ENCODE measurements at places on chromosomes 16 and 17.

GRCh38 chr16:48609652-48610029 is 339 bp downstream of the N4BP1 start:
- DNase-seq, result no peak

GRCh38 chr16:89688395-89688794 is 1.9 kb downstream of the CDK10 start:
- DNase-seq, result no peak

GRCh38 chr16:2707368-2708289 is 12.4 kb downstream of the PRSS27 start:
- no peak for DNase-seq

GRCh38 chr16:48681520-48681919 is 71.5 kb upstream of the N4BP1 start:
- DNase-seq, result no peak

GRCh38 chr16:14205666-14206065 is 134.5 kb downstream of the MRTFB start:
- no peak for DNase-seq

- DNase-seq, result no peak
Observed at GRCh38 chr17:3809135-3809534, 8.1 kb upstream of the ITGAE start.

DNA sequence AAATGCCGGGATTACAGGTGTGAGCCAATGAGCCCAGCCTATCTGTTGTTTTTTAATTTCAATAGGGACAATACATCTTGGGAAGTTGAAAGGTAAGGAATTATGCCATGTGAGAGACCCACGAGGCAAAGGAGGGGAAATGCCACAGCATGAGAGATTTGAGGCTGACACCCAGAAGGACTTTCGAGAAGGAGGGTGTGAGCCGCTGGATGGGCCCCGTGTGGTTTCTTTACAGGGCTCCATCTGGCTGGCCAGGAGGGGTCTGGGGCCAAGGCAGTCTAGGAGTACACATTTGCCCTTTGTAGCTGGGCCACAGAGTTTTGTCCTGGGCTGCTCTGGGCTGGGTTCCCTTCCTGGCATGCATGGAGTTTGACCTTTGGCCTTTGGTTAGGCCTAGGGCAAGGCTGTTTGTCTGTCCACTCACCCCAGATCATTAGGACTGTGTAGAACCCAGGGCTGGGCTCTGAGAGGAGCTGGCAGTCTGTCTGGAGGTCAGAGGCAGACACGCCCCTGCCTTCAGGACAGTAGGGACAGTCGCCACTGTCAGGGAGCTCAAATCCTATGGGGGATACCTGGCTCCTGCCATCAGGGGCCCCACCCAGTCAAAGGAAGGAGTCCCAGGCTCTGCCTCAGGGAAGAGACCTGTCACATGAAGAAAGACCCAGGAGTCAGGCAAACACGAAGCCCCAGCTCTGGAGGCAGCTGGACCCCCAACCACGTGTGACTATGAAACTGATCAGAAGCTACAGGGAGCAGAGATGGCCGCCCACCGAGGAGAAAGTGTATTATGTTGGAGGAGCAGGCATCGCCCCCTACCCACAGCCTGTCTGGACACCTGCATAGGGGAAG is 24.2 kb upstream of the NXPH3 start:
- DNase-seq, result peak; percentile 85

DNA sequence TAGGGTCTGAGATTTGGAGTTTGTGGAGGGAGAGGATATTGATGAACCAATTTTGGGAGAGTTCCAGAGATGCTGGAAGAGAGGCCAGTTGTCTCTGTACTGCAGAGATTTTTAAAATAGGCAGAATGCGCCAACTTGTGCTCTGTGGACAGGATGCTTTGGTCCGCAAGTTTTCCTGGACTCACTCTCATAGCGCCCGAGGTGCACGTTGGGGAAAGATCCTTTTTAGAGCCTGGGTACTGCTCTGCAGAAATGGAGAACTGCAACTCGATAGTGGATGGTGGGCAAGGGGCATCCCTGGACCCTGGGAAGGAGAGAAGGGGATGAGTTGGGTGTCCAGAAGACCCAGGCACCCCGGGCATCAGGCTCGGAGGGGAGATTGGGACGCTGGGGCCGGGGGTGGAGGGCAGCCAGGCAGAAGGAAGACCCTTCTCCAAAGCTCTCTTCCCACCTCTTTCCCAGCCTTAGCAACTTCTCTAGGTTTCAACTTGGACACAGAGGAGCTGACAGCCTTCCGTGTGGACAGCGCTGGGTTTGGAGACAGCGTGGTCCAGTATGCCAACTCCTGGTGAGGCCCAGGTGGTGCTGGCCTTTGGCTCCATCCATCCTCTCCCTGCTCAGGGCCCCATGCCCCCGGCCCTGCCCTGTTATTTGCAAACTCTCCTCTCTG is 590 bp downstream of the ITGAX start:
- peak; percentile 81 for DNase-seq

DNA sequence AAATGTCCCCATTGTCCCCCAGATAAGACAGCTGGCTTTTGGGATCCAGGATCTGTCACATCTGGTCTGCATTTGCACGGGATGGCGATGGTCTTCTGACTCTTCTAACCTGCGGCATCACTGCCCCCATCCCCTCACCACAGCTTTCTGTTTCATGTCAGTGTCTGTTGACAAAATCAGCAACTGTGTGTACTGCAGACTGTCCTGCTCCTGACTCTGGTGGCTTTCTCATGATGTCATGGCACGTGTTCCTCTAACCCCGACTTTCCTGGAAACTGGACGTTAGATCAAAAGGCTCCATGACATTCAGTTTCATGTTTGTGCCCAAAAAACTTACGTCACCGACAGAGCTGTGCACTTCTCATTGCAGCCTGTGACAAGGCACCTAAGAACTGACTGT is 30.1 kb upstream of the CPNE2 start:
- no peak for DNase-seq

DNA sequence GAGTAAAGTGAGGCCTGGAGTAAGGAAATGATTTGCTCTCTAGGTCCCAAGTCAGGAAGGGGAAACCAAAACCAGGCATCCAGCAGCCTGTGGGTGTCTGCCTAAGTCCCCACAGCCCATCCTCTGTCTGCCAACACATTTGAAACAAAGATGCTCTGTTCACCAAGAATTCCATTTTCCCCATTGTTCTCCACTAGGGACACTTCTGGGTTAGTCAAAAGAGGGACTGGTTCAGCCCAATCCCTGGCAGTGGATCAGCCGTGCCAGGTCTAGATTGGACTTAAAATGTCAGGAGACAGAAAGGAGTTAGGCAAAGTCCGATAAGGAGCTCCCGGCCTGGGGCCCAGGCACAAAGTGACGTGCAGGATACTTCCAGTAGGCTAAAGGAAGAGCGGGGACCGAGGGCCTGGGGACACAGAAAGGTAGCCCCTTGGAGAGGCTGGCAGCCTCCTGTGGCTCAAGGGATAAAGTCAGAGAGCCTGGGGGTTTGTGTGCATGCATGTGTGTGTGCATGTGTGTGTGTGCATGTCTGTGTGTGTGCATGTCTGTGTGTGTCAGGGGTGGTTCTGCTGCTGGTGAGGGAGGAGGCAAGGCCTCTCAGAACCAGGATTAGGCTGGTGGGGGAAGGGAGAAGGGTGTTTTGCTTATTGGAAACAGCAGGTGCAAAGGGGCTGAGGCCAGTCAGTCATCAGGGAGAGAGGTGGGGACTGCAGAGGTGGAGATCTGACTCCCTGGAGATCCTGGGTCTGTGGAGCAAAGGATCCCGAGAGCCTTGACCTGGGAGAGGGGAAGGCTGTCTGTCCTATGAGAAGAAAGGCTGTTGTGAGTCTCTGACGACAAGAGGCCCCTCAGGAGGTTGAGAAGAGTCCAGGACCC is 41.7 kb upstream of the IL34 start:
- DNase-seq, result no peak

- peak; percentile 93 for DNase-seq
Observed at GRCh38 chr17:50919321-50920040, 53.3 kb upstream of the TOB1 start.

DNA sequence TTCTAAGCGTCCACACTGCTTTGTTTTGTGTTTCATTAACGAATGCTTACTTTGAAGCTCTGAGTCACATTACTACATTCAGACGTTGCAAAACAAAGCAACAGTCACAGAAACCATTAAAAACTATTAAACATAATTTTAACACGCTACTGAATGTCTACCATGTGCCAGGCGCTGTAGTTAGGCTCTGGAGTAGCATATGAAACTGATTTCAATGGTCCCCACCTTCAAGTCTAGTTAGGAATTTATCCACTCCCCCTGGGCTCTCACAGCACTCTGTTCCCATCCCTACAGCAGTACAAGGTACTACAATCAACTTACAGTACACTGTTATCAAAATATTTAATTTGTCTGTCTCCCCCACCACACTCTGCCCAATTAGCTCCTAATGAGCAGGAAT is 631 bp downstream of the UTP6 start:
- DNase-seq, result no peak

DNA sequence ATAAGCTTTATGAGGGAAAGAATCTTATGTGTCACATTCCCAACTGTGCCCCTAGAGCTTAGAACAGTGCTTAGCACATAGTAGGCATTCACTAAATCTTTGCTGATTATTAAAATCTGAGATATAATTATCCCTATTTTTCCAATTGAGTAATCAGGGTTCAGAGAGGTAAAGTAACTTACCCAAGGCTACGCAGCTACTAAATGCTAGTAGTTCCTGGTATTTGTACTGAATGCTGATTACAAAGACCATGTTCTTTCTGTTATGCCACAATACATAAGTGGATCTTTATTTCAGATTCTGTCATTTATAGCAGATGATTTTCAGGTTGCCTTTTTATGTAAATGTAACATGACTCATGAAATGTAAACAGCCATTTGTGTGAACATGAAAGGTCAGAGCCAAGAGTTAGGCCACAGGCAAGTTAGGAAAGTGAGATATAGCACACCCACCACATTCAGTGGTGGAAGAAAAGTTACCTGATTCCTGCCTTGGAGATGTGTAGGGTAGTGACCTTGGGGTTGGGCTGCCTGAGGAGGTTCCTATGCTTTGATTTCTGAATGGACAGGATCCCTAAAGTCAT is 77.2 kb downstream of the FTO start:
- no peak for DNase-seq

- DNase-seq, result peak; percentile 24
Observed at GRCh38 chr17:30232015-30232823, 3.3 kb downstream of the SLC6A4 start.

GRCh38 chr17:78041386-78042179 is 83.1 kb downstream of the TNRC6C start:
- DNase-seq, result no peak

DNA sequence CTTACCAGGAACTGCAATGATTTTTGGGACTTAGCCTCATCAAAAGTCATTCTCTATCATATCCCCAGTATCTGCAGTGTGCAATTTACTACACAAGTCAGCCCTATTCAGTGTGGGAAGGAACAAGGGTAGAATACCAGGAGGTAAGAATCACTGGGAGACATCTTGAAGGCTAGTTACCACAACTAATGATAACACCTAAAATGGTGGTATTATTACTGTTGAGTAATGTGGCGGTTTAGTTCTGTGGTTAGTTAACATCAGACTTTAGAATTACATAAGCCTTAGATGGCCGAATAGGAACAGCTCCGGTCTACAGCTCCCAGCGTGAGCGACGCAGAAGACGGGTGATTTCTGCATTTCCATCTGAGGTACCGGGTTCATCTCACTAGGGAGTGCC is 567.9 kb upstream of the CDH11 start:
- DNase-seq, result no peak

DNA sequence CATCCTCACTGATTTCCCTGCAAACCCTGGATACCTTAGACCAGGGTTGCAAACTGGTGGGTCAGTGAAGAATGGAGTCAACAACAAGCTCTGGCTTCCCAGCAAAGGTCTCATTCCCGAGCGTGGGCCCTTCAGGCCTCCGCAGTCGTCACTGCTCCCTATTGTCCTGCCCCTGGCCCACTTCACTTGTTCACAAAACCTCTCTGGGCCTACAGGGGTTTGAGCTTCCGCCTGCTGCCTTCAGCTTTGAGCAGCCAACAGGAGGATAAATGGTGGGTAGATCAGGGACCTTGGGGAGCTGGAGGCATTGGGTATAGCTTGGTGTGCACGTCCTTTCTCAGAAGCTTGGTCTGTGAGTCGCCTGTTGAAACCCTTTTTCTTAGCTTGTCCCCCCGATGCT is 148.8 kb downstream of the KATNIP start:
- DNase-seq, result peak; percentile 59

DNA sequence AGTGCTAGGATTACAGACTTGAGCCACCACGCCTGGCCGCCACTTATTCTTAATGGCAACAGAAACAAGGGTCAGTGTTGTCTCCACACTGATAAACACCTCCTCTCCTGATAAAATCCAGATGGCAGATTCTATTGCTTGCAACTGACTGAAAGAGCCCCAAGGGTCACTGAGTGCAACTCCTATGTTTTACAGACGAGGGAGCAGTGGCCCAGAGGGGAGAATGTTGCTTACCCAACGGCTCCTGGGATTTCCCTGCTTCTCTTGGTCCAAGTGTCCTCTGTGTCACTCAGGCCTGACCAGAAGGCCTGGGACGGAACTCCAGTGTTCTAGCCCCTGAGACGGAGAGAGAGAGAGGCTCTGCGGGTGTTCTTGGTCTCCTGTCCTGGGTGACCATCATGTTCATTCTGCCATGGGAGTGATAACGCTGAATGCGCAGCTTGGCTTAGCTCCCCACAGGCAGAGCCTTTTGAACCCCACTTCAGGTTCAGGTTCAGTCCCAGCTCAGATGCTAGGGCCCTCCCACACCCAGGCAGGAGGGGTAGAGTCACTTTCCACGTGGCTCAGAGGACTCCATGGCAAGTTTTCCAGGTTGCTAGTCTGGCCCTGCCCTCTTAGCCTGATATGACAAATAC is 77.3 kb upstream of the NLRP1 start:
- peak; percentile 64 for DNase-seq

GRCh38 chr17:80427366-80428282 is 12.7 kb downstream of the ENDOV start:
- no peak for DNase-seq

GRCh38 chr16:23298290-23298915 is 3.7 kb upstream of the SCNN1B start:
- no peak for DNase-seq

DNA sequence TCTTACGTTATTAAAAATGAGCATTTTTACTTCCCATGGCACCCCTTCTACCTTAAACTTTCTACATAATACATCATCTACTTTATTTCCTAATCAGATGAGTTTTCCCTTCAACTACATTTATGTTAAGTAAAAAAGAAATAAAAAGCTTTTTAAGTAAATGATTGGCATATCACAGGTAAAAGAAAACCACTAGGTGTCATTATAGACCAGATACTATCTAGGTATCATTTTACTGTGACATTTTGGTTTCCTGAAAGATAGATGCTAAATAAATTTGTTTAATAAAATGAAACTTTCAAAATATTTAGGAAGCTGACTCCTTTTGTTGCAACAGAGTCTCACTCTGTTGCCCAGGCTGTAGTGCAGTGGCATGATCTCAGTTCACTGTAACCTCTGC is 3.8 kb upstream of the CMTM1 start:
- DNase-seq, result no peak

DNA sequence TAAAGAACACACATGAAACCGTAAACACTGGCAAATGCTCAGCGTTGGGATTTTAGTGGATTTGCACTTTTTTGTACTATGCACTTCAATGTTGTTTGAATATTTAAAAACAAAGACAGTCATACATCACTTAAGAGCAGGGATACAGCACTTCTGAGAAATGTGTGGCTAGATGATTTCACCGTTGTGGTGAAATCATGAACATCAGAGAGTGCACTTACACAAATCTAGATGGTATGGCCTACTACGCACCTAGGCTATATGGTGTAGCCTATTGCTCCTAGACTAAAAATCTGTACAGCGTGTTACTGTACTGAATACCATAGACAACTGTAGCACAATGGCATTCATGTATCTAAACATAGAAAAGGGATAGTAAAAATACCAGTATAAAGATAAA is 37.6 kb upstream of the CNEP1R1 start:
- no peak for DNase-seq

- DNase-seq, result no peak
Observed at GRCh38 chr17:65522751-65523404, 38.6 kb downstream of the AXIN2 start.

- no peak for DNase-seq
Observed at GRCh38 chr17:30823421-30823820, 1.1 kb downstream of the CRLF3 start.

Measured in mesenteric fat pad (tissue), 1 donor.